HCT116 (cell line): ENCODE measurements at places on chromosomes 3 and 15.

- DNase-seq: no peak
Observed at GRCh38 chr3:153624310-153625030, 462.4 kb downstream of the RAP2B start.

DNA sequence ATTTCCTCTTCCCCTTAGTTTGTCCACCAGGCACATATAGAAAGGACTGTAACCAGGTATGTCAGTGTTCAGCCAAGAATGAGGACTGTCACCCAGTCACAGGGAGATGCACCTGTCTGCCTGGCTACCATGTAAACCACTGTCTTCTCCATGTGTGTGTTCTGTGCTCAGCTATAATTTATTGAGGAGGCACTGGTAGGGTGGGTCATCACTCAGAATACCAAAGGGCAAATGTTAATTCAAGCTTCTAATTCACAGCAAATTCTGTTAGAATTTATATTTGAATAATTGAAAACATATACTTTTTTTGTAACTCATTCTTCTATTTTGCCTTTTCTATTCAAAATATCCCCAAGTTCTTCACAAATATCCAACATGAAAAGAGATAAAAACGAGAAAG, 780.4 kb downstream of the MECOM start:
- no peak for DNase-seq

GRCh38 chr3:138124706-138125355, 7.4 kb downstream of the A4GNT start:
- DNase-seq: no peak

GRCh38 chr3:151403246-151403645, 18.7 kb upstream of the P2RY12 start:
- no peak for DNase-seq

GRCh38 chr3:72171463-72171881, 386.5 kb upstream of the PROK2 start:
- no peak for DNase-seq

DNA sequence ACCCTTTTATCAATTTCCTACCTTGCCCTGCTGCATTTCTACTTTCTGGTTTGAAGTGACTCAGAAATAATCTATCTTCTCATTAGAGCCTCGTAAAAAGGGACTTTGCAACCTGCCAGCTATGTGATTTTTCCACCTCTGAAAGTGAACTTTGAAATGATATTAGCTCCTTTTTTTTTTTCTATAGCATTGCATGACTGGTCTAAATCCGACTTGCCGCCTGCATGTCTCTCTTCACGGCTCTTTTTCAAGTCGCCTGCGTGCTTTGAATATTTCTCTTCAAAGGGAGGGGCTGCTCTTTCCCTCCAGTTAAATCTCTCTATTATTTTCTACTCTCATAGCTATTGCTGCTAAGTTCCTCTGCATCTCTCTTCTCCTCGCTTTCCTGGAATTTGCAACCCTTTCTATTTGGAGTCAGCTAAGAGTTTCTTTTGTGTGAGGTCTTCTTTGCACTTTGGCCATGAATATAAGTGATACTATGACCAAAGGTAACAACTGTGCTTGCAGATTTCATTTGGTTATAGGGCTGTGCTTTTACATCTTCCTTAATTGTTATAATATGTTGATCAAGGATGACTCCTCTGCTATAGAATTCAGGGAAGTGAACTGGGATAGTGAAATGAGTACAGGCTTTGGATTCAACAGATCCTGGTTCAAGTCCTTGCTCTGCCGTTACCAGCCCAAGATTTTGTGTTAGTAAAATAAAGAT, 541.1 kb downstream of the AGBL1 start:
- DNase-seq: no peak

- DNase-seq: no peak
Observed at GRCh38 chr3:195072916-195073564, 197.9 kb downstream of the XXYLT1 start.

DNA sequence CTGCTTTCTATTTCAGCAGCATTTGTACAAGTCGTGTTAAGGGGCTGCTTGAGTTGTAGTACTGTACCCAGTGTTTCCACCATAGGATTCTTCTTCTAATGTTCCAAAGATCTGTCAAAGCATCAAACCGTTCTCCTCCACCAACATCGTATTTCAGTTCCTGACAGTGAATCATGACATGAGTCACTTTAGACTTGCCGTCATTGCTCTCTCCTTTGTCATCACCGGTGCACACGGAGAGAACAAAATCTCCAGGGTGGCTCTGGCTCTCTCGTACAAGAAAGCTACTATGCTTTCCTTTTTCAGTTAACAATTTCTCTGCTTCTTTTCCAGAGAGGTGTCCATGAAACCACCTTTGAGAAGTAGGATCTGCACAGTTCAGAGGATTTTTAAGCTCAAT, 270.9 kb upstream of the CCDC54 start:
- DNase-seq: peak; percentile 18
